Stimulated activated CD8-positive, alpha-beta memory T cell treated with anti-CD3 and anti-CD28 coated beads, Interleukin-15, amount 100 ng/mL, for 24 hours (primary cell): ENCODE measurements at places on chromosomes 11 and 22.

GRCh38 chr11:23058656-23059055 is 198.4 kb upstream of the CCDC179 start:
- no peak for DNase-seq

- no peak for DNase-seq
Observed at GRCh38 chr22:50734343-50734771, 3.6 kb upstream of the ACR start.

DNA sequence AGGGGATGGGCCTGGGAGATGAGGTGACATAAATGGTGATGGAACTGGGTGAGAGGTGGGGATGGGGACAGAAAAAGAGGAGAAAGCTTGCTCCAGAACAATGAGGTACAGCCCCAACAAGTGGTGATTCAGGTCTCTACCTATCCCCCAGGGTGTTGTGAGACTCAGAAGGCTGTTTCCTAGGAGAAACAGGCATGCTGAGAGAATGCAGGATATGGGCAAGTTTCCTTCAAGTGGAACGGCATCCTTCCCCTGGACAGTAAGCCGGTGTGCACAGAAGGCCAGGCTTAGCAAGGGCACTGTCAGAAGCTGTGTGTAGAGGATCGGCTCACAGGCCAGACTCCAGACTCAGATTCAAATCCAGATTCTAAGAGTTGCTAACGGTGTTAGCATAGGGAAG is 34.1 kb upstream of the CRTAM start:
- DNase-seq = no peak

DNA sequence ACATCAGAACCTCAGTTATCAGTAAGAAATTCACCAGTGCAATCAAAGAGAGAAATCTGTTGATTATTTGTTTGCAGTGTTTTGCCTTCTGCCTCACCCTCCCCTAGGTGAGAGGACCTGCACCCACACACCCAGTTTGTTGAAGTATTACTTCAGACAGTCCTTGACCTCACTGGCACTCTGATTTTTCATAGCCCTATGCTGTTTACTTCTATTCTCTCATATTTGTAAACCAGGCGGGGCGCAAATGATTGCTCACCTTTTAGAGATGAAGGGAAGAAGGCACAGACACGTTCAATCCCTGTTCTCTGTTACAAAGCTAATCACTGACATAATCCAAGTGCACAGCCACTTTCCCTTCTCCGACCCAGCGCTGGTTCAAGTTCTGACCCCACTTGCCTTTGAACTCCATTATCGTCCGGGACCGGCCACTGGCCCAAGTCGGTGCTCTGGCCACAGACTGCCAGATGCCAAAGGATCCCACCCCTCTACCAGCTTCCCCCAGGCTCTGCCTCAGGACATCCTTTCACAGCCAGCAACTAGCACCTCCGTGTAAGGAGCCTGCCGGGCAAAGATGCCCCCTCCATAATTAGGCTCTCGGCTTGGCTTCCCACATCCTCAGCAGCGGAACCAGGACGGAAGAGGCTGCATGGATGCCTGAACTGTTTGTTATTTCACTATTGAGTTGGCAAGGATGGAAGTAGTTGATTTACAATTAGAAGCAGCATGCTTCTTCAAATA is 1.7 kb downstream of the ETS1 start:
- DNase-seq = no peak

GRCh38 chr11:10499874-10500601 is 40.9 kb downstream of the RNF141 start:
- no peak for DNase-seq

DNA sequence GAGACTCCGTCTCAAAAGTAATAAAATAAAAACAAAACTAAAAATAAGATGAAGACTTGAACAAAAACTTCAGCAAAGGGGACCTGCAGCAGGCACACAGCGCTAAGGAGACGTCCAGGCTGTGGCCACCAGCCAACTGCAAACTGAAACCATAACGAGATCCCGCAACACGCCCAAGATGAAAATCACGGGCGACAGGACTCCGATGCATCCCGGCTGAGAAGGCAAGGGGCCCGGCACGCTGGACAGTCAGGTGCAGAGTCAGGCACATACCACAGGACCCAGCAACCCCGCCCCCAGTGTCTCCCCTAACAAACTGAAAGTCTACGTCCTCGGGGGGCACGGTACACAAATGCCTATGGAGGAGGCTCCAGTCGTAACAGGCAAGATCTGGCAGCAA is 9.2 kb downstream of the HRAS start:
- no peak for DNase-seq

- DNase-seq = no peak
Observed at GRCh38 chr22:50546326-50547262, 895 bp downstream of the KLHDC7B start.

GRCh38 chr22:37746366-37747079 is 49.7 kb downstream of the TRIOBP start:
- DNase-seq = peak; percentile 11

- DNase-seq = peak; percentile 55
Observed at GRCh38 chr22:37267135-37267587, 15.1 kb upstream of the CYTH4 start.

DNA sequence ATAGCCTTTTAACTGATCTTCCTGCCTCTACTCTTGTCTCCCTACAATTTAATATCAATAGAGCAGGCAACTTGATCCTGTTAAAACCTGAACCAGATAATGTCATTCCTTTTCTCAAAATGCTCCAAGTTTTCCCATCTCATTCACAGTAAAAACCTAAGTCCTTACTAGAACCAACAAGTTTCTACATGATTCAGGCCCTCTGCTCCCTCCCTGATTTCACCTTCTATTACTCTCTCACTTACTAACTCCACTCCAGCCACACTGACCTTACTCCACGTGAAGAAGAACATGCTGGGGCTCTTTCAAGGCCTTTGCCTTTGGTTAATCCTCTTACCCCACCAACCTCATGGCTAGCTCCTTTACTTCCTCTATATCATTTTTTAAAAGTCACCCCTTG is 71.1 kb downstream of the PRCP start:
- no peak for DNase-seq

- DNase-seq = no peak
Observed at GRCh38 chr11:22798901-22799300, 30.7 kb downstream of the SVIP start.

DNA sequence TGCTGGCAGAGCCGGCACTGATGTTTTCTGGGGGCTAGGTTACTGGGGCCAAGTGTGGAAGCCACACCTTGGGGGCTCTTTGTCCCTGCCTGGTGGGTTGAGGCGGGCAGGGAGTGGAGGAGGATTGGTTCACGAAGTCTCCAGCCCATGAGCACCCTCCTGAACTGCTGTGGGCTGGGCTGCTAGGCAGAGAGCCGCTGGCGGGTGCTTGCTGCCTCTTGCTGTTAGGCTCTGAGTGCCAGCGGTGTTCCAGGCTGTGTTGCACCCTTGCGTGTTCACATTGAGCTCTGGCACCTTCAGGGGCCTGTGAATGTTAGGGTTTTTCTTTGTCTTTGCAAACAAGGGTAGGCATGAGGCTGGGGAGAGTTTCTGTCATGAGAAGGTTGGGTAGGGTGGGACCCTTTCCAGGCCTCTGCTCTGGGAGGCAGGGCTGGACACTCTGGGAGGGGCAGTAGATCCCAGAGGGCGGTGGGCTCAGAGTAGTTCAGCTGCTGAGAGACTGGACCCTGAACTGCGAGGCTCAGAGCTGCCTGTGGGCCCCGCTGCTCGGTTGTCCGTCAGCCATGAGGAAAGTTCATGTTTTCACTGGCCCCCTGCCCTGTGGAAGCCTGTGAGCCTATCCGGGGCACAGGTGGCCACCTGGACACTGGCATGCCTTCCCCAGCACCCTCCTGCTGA is 24.0 kb upstream of the TMEM191C start:
- DNase-seq = no peak

DNA sequence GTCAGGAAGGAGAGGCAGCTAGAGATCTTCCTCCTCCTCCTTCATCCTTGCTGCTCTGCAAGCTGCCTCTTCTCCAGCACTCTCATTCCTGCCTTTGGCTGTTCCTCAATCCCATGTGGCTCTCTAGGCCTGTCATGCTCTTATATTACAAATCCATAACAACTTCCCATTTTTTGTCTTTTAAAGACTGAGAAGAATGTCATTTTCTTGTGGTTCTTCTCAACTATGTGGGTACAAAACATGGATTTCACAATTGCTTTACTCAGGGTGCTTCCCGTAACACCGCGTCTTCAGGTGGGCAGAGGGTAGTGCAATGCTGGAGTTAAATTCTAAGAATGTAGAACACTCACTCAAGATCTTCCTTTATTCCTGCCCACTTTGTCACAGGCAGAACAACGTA is 6.8 kb upstream of the CAT start:
- no peak for DNase-seq

- DNase-seq = no peak
Observed at GRCh38 chr11:114553642-114554041, 6.0 kb downstream of the NXPE1 start.

GRCh38 chr22:36194971-36195370 is 6.6 kb downstream of the APOL4 start:
- no peak for DNase-seq

- DNase-seq = no peak
Observed at GRCh38 chr11:18145025-18145424, 12.7 kb downstream of the MRGPRX3 start.

DNA sequence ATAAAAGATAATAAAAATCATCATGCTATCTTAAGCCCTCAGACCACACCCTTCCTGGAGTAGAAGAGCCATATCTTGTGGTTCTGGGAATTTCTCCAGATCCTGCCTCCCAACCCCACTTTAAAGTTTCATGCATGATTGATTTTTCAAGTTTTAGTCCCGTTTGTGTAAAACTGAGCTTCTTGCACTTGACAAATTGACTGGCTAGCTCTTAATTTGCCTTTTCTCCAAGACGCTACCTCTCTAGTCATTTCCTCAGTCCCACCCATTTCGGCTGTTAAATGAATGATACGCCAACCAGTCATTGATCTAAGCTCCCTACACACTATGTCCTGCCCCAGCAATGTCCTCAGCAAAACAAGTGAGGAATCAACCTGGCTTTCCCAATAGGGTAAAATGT is 71.8 kb upstream of the TEAD1 start:
- no peak for DNase-seq

GRCh38 chr22:50530877-50531545 is 1.2 kb upstream of the TYMP start:
- peak; percentile 56 for DNase-seq

DNA sequence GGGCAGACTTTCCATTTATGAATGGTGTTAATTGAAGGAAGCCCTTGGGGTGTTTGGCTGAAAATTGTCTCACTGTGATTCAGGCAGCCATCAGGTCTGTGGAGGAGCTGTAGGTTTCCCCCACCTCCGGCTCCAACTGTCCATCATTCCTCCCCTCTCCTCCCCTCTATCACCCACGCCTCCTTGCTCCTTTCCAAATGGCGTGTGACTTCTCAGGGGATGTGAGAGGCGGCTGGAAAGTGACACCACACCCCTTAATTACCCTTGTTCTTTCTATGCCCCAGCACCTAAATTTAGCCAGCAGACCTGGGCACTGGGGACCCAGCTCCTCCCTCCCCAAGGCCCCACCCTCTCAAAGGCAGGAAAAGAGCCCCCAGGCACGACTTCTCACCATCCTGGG is 38.1 kb upstream of the SYT7 start:
- DNase-seq = no peak

- DNase-seq = no peak
Observed at GRCh38 chr11:73143126-73143838, 1.2 kb upstream of the FCHSD2 start.

DNA sequence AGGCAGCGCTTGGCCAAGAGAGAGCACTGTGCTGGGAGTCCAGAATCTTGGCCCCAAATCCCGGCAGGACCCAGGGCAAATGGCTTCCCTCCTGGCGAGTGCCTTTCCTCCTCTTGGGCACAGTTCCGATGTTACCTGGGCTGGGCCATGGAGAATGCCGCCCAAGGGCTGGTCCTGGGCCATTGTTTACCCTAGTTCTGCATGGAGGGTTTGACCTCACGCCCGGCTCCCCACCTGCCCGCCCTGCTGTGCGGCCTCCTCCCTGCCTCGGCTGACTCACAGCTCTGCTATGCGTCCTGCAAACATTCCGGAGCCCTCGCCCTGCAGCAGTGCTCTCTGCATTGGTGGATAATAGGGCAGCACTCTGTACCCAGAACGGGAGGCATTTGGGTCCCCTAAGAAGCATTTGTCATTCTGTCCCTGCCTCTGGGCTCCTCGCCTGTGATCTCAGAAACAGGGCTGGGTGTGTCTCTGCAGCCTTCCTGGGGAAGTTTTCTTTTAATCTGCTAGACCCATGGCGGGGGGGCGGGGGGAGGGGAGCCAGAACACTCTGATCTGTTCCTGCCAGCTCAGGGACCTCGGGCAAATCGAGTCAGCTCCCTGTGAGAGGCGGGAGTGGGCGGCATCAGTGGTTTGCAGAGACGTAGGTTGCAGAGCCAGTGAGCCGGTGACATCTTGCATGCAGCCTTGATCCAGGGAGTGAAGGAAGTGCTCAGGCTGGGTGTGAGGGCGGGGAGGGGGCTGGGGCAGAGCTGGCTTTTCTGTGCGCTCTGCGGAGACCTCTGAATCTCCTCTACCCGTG is 32.9 kb upstream of the SMIM38 start:
- DNase-seq = peak; percentile 18

DNA sequence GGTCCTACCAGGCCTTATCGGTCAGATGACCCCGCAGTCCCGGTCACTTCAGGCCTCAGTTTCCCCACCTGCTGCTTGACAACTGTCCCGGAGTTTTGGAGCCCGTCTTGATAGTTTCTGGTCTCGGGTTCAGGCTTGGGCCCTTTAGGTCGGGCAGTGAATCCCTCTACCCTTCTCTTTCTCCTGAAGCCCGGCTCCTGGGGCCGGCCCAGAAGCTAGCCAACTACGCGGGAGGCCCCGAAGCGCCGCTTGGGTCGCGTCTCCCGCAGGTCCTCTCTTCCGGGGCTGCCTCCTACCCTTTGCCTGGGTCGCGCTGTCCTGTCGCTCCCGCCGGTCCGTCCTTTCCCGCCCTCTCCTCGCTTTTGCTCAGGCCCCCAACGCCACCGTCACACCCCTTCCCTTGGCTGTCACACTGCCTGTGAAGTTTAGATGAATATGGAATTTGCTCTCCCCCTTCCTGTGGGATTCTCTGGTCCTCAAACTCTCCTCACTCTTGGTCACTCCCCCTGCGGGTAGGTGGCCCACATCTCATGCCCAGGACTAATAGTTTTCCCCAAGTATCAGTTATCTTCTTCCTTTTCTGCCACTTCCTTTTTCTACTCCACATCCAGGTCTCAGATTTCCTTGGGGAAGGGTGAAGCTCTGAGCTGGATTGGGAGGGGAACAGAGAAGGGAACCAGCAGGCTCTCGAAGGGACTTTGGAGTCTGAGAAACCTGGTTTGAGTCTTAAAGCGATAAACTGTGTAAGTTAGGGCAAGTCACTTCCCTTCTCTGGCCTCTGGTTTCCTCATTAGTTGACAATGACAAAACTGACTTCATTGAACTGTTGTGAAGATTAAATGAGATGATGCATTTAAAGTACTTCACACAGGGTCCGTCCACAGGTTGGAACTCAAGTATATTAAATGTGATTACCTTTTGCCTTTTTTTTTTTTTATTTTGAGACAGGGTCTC is 790 bp downstream of the RAB1B start:
- DNase-seq = no peak

DNA sequence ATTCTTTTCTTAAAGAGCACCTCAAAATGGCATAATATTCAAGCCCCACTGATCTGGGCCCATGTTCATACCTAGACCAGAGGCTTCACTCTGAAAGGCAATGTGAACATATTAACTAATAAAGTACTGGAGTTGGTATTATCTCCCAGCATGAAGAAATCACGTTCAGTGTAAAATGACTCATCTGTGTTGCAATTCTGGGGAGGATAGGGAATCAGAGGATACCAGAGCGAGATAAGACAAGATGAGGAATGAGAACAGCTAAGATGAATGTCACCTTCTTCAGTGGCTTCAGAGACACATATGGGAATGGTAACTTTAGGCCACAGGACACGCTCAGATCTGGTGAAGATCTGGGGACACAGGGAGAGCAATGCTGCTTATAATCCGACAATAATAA is 121.1 kb downstream of the NTM start:
- no peak for DNase-seq

GRCh38 chr22:31630331-31631329 is 31.4 kb downstream of the PISD start:
- peak; percentile 72 for DNase-seq
